Activated CD4-positive, alpha-beta T cell treated with anti-CD3 and anti-CD28 coated beads, Interleukin-2, amount 10 ng/mL, durations not matched to agents 7 days and 5 days (primary cell): ENCODE measurements at places on chromosomes 7 and 10.

GRCh38 chr10:78335691-78336401 is 302.2 kb downstream of the RPS24 start:
- DNase-seq = no peak

DNA sequence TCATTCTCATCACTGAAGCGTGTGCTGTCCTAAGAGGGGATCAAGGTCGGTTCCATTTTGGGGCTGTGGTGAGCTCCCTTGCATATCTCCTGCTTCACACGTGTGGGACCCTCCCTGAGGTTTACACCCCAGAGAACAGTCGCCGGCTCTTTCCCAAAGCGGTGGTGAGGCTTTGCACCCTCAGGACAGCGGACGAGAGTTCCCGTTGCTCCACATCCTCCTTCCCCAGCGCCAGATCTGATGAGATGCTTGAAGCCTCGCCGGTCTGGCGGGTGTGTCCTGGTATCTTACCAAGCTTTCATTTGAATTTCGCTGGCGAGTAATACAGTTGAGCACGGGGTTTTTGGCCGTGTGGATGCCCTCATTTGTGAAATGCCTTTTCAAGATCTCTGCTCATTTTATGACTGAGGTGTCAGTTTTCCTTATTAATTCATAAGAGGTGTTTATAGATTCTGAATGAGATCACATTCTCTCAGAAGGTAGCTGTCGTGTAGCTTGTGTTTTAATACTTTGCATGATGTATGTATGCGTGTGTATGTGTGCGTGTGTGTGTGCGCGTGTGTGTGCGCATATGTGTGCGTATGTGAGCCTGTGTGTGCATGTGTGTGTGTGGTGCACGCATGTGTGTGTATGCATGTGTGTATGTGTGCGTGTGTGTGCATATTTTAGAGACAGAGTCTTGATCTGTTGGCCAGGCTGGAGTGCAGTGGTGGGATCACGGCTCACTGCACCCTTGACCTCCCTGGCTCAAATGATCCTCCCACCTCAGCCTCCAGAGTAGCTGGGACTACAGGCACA is 30.7 kb downstream of the ELFN1 start:
- no peak for DNase-seq

DNA sequence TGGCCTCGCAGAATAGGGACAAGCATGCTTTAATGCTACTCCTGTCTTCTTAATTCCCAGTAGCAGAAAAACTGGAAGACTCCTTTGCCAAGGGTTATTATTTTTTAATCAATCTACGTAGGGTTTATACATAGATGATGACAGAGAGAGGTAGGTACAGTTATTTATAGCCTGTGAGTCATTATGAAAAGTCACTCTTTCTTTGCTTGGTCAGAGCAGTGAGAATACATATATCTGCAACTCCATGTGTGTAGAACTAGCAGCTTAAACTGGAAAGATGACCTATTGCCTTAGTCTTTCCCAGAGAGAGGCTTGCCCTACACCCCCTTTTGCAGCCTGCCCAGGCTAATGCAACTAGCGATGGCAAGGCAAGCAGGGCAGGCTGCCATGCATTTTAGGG is 1050.6 kb downstream of the NRG3 start:
- DNase-seq = no peak

DNA sequence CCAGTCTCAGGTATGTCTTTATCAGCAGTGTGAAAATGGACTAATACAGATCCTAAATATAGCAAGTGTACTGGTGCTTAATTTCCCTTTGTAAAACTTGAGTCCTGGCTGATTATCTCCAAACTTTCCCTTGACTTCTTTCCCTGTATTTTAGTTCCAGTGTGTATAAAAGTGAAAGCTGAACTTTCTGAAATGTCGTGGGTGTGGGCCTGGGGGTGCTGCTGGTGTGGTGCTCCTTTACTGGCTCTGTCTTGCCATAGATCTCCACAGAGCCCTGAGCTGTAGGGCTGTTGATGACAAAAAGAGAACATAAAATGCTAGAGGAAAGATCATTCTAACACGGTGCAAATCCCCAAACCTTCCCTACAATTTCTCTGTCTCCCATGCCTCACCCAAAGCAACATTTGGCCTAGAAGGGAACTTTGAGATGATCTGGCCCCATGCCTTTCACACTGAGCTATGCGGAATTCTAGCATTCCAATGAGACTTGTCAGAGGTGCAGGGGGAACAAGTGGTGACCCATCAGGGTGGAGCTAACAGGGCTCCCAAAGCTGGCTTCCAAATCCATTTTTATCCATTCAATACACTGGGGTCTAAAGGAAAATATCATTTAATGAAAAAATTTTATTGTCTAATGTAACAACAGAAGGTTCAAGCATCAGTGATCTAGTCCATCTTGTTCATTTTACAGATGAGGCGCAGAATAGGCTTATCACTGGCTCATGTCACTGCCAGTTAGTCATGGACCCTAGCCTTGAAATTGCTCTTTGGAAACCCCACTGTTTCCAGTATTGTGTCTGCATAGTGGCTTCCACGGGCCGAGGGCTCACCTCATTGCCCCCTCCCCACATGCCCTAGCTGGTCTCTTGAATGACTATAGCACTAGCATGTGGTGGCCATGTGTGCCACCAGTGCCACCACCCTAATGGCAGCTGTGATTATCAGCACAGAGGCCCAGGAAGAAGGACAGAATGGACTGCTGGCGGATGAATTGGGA is 1000.9 kb downstream of the LRMDA start:
- DNase-seq = no peak

- peak; percentile 33 for DNase-seq
Observed at GRCh38 chr10:124701881-124702656, 42.1 kb downstream of the FAM53B start.

DNA sequence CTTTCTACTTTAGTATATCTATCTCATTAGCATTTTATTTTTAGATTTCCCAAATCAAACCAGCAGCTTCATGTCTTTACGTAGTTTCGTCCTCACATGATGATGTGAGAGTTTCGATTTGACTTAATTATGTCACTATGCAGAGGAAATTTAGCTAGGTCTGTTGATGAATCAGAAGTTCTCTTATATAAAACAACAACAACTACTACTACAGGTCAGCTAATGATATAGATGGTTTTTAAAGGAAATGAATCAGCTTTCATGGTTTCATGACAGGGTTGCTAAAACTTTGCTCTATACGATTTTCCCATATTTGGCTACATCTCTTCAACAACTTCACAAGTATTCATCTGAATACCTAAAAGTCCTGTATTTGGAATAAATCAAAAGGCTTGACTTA is 28.6 kb downstream of the JAZF1 start:
- no peak for DNase-seq

GRCh38 chr7:22601812-22602565 is 102.0 kb upstream of the STEAP1B start:
- DNase-seq = no peak

- no peak for DNase-seq
Observed at GRCh38 chr10:121036431-121036830, 185.3 kb downstream of the WDR11 start.

- DNase-seq = no peak
Observed at GRCh38 chr7:46844486-46844885, 737.4 kb downstream of the TNS3 start.

DNA sequence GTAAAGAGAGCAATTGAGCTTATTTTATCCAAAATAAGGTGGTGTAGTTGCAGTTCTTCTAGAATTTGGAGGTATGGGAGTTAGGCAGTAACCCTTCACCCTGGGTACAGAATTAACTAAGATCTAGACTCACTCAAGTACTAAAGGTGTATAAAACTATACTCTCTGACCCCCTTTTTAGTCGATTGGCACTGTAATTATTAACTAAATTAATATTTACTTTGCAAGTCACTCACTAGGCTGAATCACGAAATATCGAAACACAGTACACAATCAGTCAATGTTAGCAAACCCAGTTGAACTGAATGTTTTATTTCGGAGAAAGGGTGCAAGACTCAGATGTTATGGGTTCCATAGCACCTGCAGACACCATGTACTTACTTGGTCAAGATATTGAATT is 14.6 kb upstream of the CYP2C19 start:
- no peak for DNase-seq

DNA sequence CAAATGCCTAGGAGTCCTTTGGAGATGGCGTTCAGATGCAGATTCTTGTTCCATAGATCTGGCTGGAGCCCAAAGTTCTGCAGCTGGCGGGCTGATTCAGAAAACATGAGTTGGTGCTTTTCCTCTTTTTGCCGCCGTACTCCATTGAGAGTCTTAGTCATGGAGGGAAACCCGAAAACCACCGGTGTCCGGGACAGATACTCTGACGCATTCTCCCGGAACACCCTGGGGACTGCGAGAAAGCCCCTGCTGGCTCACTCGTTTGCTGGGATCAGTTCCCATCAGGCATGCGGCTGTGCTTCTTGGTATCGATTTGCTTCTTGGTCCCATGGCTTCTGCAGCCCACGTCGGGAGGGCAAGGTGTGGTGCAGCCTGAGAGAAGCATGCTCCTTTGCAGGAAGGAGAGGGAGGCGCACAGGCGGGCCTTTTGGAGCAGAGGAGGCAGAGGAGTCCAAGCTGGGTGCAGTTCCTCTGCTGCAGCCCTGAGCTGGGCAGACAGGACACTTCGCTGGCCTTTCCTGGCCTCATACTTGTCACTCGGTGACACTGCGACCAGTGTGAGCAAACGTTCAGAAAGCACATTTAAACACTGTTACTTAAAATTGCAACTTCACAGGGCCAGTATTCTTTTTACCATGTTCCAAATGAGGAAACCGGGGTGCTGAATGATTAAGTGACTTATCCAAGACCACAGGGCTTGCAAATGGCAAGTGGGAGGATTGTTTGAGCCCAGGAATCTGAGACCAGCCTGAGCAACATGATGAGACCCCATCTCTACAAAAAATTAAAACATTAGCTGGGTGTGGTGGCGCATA is 30.6 kb upstream of the PFKFB3 start:
- DNase-seq = no peak

GRCh38 chr10:60714233-60714632 is 64.0 kb upstream of the CDK1 start:
- DNase-seq = no peak

DNA sequence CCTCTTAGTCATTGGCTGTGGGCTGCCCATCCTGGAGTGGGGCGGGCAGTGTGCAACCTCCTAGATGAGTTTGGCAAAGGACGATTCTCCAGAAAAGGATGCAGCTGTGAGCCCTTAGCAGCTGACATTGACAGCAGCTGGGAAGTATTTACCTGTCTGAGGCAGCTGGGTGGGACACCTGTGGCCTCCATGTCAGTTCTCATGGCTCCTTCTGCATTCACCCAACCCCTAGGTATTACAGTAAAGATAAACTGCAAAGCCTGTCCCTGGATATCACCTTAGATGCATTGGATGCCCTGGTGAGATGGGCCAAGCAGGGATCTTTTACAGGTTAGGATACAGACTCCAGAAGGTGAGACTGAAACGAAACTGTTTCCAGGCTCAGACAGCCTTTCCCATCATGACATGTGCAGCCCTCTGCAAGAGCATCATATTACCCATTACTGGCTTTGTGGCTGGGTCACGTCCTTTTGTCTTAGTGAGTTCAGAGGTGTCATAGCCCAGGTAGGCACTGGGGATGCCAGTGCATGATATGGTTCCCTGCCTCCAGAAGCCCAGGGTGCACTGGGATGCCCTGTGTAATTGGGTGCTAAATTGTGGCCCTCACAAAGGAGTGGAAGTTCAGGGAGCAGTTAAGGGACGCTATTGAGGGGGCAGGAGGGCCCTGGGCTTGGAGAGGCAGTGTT is 28.9 kb downstream of the MINDY4 start:
- DNase-seq = no peak

DNA sequence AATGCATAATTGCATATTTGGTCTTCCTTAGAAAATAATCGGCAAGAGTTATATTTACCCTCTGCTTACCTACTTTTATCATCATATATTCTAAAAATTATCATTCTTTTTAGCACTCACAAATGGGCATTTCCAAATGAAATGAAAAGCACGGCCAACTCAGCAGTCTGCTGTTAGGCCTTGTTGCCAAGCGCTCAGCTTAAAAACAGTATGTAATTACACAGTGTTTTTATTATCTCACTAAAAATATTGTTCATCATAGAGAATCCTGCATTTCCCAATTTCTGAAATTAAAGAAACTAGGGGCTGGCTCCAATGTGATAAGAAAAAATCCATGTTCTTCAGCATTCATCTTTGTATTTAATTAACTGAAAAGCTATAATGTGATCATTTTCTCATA is 391.7 kb upstream of the ADARB2 start:
- DNase-seq = no peak

DNA sequence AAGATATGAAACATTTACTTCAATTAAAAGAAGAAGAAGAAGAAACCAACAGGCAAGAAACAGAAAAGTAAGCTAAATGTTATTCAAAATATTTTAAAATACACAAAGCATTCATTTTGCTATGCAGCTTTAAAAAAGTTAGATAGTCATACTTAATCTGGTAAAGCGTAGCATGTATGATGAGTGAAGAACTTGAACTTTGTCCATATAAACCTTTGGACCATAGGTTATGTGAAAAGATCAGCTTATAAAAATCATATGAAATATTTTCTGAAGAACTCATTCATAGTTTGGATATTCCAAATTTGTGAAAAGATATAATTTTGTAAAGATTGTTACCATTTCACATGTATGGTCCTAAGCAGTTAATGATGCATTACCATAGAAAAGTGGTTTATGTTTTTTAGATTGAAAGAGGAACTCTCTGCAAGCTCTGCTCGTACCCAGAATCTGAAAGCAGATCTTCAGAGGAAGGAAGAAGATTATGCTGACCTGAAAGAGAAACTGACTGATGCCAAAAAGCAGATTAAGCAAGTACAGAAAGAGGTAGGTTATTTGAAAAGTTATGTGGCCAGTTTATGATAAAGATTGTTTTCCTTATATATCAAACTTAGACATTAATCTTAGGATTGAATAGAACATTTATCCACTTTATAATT is 37.3 kb downstream of the KIF20B start:
- peak; percentile 19 for DNase-seq

- no peak for DNase-seq
Observed at GRCh38 chr10:4609251-4609650, 216.8 kb upstream of the AKR1E2 start.

GRCh38 chr10:44962870-44963738 is 3.5 kb downstream of the RASSF4 start:
- no peak for DNase-seq

DNA sequence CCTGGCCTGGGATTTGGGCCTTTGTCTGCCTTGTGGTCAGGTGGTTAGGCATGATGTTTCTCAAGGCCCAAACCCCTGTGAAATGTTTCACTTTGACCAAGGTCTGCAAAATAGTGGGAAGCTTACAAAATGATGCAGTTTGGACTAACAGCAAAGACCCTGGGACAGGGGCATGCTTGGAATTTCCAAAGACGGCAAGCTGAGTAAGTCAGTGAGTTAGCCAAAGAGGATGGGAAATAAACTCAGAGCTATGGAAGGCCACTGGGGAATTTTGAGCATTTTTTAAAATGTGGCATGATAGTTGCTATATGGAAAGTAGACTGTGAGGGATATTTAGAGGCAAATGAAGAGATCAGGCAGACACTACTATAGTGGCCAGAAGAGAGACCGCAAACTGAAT is 31.6 kb upstream of the PPP1R3C start:
- no peak for DNase-seq

GRCh38 chr7:156559001-156559400 is 81.6 kb upstream of the RNF32 start:
- DNase-seq = no peak

- no peak for DNase-seq
Observed at GRCh38 chr7:116164552-116165306, 45.6 kb upstream of the TES start.
